ENCODE measurements at places on chromosomes 16 and 17. TPM values are rescaled to one million over a fixed set of nuclear protein-coding genes. Genes with fewer than 3 reads are reported as not detected.

Gene SP6
- total RNA-seq: 0.16 TPM

Gene ABI3
- 4.9 TPM for total RNA-seq

Gene OR1A1
- not detected for total RNA-seq

Gene FOXC2
- 1.5 TPM for total RNA-seq

Gene MT1A
- 1.2 TPM for total RNA-seq

DNA sequence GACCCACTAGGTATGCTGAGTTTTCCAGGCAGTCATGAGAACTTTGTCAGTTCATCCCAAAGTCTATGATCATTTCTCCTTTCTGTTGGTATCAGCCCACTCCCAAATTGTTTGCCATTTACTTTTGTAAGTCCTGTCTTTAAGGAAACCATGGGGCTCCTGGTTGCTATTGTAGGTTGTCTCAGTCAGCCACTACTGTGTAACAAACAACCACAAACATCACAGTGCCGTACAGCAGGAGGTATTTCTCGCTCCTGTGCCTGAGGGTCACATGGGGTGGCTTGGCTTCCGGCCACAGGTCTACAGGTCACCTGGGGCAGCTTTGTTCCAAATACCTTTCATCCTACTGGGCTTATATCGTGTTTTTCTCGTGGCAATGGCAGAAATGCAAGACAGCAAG is 71.6 kb downstream of the C17orf67 start:
- H3K4me1 ChIP-seq: no peaks in the 10 kb centered on the region
- no peak for DNase-seq
- H3K27ac ChIP-seq: no peak overlapping the region
- H3K4me3 ChIP-seq: no peak overlapping the region
- H3K27me3 ChIP-seq: peaks cover 12% of the 10 kb centered on the region

GRCh38 chr17:2435862-2436261 is 35.0 kb upstream of the MNT start:
- H3K4me1 ChIP-seq: no peaks in the 10 kb centered on the region
- H3K4me3 ChIP-seq: no peak overlapping the region
- DNase-seq: no peak
- no peaks in the 10 kb centered on the region for H3K27me3 ChIP-seq
- H3K36me3 ChIP-seq: peaks cover 75% of the 10 kb centered on the region
- no peak overlapping the region for H3K27ac ChIP-seq

GRCh38 chr16:17287166-17287800 is 183.5 kb downstream of the XYLT1 start:
- no peak overlapping the region for H3K4me3 ChIP-seq
- H3K36me3 ChIP-seq: no peaks in the 10 kb centered on the region
- no peak for DNase-seq
- H3K27ac ChIP-seq: no peak overlapping the region

- no peaks in the 10 kb centered on the region for H3K27me3 ChIP-seq
- no peak overlapping the region for H3K4me3 ChIP-seq
- H3K4me1 ChIP-seq: peaks cover 42% of the 10 kb centered on the region
- no peak for DNase-seq
These were observed 12.0 kb downstream of the MYO18A start for GRCh38 chr17:29168079-29168758.

DNA sequence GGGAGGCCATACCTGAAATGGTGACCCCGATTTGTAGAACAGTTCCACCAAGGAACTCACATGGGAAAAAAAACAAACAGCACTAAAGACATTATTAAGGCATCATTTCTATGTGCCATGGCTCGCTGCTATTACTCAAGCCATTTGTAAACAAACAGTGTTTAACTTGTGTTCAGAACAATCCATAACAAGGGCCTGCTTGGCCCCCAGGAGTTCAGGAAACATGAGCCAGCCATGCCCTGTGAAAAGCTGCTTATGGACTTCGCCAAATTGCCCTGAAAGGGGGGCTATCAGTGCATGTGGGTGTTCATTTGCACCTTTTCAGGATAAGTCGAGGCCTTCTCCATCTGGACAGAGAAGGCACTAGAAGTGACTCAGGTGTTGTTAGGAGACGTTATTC is 8.0 kb downstream of the POLR3K start:
- no peaks in the 10 kb centered on the region for H3K27me3 ChIP-seq
- DNase-seq: no peak
- H3K36me3 ChIP-seq: peaks cover 32% of the 10 kb centered on the region

GRCh38 chr17:31051506-31051905 is 43.3 kb upstream of the NF1 start:
- no peak overlapping the region for H3K4me3 ChIP-seq
- H3K27me3 ChIP-seq: no peaks in the 10 kb centered on the region
- no peak for DNase-seq

DNA sequence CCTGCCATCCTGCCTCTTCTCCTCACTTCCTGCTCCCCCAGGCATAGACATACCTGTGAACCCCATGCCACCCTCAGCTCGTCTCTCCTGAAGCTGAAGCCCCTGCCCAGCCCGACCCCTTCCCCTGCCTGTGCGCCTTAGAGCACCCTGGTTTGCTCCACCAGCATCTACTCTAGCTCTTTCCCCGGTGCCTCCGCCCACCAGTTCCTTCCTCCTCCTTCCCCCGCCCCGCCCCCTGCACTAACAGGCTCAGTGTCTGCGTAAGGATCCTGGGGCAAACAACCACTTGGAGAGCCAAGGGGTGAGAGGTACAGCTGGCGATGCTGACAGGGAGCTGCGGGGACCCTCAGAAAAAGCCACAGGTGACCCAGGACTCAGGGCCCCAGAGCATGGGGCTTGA is 1.9 kb downstream of the GPR142 start:
- H3K4me3 ChIP-seq: peak overlapping the region; percentile 35
- H3K27me3 ChIP-seq: peaks cover 29% of the 10 kb centered on the region
- peak; percentile 62 for DNase-seq
- H3K4me1 ChIP-seq: peaks cover 20% of the 10 kb centered on the region
- no peaks in the 10 kb centered on the region for H3K36me3 ChIP-seq
- H3K27ac ChIP-seq: no peak overlapping the region

DNA sequence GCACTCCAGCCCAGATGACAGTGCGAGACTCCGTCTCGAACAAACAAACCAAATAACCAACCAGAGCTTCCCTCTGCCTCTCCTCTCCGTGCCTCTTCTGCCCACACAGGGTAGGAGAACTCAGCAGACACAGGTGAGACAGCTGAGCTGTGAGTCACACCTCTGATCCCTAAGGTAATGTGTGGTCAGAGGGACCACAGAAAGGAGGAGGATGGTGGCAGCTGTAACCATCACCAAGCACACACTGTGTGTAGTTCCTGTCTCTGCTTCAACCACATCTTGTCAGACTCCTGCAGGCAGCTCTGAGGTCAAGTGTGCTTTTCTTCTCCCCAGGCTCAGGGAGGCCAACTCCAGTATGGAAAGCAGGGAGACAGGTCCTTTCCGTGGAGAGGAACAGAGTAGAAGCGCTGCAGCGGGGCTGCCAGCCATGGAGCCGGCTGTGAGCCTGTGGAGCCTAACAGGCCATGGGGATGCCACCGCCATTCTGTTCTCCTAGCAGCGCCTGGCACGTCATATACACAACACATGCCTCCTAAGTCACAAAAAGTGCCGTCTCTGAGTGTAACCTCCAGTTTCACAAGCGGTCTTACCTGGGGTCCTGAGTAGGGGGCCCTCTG is 7.1 kb downstream of the NUDT16L1 start:
- no peak overlapping the region for H3K4me3 ChIP-seq
- peaks cover 28% of the 10 kb centered on the region for H3K4me1 ChIP-seq
- no peak for DNase-seq
- peaks cover 88% of the 10 kb centered on the region for H3K36me3 ChIP-seq

- no peak overlapping the region for H3K4me3 ChIP-seq
- H3K27ac ChIP-seq: no peak overlapping the region
- DNase-seq: no peak
- H3K4me1 ChIP-seq: peaks cover 4% of the 10 kb centered on the region
- H3K27me3 ChIP-seq: no peaks in the 10 kb centered on the region
- peaks cover 9% of the 10 kb centered on the region for H3K36me3 ChIP-seq
These were observed 68.8 kb downstream of the ITFG1 start for GRCh38 chr16:47392081-47392480.

- no peaks in the 10 kb centered on the region for H3K27me3 ChIP-seq
- DNase-seq: no peak
- H3K36me3 ChIP-seq: peaks cover 29% of the 10 kb centered on the region
- H3K4me1 ChIP-seq: peaks cover 39% of the 10 kb centered on the region
- H3K4me3 ChIP-seq: peak overlapping the region; percentile 86
These were observed 680 bp downstream of the ZNF629 start for GRCh38 chr16:30786115-30786935.

DNA sequence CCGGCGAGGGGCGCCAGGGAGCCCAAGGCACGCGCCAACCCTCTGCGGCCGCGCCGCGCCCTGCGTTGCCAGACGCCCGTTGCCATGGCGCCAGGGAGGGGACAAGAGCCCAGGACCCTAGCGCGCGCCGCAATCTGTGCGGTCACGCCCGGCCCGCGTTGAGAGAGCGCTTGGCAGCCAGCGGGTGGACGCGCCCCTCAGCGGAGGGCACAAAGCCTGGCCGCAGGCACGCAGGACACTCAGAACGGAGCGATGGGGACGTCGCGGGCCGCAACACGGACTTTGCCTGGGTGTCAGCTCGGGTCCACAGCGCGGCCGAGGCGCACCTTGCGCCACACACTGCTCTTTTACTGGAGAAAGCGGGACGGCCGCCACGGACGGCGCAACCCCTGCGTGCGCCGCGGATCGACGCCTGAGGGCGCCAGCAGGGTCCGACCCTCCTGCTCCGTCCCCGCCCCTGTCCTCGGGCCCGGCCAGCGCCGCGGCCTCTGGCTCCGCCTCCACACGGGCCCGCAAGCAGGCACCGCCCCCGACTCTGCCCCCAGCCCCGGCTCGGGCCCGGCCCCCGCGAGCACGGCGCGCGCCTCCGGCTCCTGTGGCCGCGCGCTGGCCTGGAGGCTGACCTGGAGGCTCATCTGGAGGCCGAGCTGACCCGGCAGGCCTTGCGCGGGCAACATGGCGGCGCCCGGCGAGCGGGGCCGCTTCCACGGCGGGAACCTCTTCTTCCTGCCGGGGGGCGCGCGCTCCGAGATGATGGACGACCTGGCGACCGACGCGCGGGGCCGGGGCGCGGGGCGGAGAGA is at the start of gene GFER:
Gene GFER, plus strand, starts transcription at position 650 of the 803 bp plus-strand sequence. Its CDS starts 26 bp downstream, at position 676.
- peaks cover 49% of the 10 kb centered on the region for H3K4me1 ChIP-seq
- peak within 1 kb of the TSS; percentile 88 for H3K27ac ChIP-seq
- peak; percentile 92 for DNase-seq

DNA sequence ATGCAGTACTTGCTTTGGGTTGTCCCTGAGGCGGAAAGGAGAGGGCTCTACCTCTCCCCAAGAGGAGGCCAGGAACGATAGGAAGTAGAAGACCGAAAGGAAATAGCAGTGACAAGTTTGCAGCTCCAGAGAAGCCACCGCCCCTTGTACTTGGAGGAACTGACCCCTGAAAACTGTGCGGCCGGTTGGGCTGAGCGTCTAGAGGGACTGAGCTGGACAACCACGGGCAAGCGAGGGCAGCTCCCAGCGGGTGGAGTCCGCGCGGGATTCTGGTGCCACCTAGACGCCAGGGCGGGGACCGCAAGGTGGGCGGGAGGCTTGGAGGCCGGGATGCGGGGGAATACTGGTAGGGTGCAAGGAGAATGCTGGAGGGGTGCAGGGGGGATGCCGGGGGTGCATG is 1.3 kb upstream of the SLC6A4 start:
- peak overlapping the region; percentile 64 for H3K4me3 ChIP-seq
- no peaks in the 10 kb centered on the region for H3K36me3 ChIP-seq

DNA sequence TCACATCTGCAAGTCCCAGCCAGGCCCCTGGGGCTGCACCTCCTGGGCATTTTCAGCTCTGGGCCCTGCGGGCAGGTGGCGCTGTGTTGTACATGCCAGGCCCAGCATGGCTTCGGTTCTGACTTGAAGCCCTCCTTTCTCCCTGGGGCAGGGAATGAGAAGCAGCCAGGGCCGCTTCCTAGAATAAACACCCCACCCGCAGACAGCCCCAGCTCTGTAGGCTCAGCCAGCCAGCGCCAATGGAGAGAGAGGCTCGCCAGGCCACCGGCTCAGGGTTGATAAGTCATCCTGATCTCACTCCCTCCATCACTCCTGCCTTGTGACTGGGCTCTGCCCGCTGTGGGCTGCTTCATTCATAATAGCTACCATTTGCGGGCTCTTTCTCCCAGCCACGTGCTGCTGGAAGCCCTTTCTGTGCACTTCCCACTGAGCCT is 6.0 kb upstream of the GLIS2 start:
- no peaks in the 10 kb centered on the region for H3K36me3 ChIP-seq
- peaks cover 39% of the 10 kb centered on the region for H3K4me1 ChIP-seq
- no peak overlapping the region for H3K4me3 ChIP-seq
- peak overlapping the region; percentile 67 for H3K27ac ChIP-seq
- peak; percentile 54 for DNase-seq

Measured in left ventricle myocardium inferior (tissue), 1 donor.